Left renal cortex interstitium (tissue), 4 donors: ENCODE measurements at places on chromosomes 7 and 10. TPM values are rescaled to one million over a fixed set of nuclear protein-coding genes. Genes with fewer than 3 reads are reported as not detected.

The RSPH10B gene
- 0.76 TPM for polyA plus RNA-seq

The CYTH3 gene
- polyA plus RNA-seq, result 34.3 TPM

DNA sequence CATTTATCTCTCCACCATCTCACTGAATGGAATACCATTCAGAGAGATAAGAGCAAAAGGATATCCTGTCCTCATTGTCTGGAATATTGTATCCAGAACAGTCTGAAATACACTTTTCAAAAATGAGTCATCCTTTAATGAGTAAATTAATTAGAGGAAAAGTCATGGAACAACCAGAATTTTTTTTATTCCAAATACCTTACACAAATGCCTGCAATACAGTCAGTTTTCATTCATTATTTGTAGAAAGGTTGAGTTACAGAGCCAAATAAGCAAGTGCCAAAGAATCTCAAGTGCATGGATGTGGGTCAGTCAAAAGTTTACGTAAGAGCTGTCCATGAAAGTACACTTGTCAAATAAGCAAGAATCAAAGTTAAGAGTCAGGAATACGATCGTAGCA lies 482.6 kb downstream of the IPMK start:
- no peak for DNase-seq

The NOS3 gene
- 15.3 TPM for polyA plus RNA-seq

The CRYGN gene
- 4.4 TPM for polyA plus RNA-seq

The ITGB1 gene
- 556 TPM for polyA plus RNA-seq

The MINDY3 gene
- polyA plus RNA-seq, result 54.8 TPM

GRCh38 chr10:122549636-122550035 lies 10.9 kb upstream of the DMBT1 start:
- DNase-seq, result no peak

GRCh38 chr10:110057456-110057855 lies 49.7 kb downstream of the ADD3 start:
- no peak for DNase-seq

- no peak for DNase-seq
Observed at GRCh38 chr7:116445447-116446211, 53.9 kb upstream of the CAV2 start.

DNA sequence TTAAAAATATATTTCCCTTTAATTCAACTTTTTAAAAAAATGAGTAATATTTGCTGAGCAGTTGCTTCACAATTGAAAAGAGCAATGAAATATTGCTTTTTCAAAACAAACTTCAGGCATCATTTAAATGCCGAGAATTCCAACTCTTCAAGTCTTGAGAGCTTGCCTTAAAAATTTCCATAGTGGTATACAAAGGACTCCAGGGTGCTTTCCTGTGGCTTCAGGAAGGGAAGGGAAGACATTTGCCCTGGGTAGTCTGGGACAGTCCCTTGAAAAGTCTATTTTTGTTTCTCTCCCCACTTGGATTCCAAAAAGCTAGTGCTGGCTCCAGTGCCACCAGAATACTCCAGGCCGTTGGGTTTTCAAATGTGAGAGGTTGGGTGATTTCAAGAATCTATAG lies 71.7 kb downstream of the HYCC1 start:
- DNase-seq, result no peak

- DNase-seq, result no peak
Observed at GRCh38 chr7:48183370-48183743, 12.1 kb downstream of the ABCA13 start.

DNA sequence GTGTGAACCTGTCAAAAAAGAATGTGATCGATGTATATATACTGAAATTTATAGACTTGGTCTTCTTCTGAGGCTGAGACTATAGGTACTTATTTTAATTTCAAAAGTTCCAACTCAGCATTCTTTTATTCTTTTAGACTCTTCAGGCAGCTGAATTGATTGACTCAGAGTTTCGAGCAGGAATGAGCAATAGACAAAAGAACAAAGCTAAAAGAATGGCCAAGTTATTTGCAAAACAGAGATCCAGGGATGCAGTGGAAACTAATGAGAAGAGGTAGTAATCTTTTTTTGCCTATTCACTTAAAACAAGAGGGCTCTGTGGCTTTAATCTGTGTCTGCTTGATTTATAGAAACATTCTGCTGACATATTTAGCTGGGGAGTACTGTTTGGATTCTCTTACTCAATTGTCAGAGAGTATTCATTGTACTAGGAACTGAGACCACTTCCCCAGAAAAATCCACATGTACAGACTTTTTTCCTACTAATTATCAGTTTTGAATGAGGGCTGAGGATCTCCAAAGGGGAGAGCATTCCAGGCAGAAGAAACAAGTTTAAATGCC lies 30.1 kb downstream of the BTAF1 start:
- no peak for DNase-seq

DNA sequence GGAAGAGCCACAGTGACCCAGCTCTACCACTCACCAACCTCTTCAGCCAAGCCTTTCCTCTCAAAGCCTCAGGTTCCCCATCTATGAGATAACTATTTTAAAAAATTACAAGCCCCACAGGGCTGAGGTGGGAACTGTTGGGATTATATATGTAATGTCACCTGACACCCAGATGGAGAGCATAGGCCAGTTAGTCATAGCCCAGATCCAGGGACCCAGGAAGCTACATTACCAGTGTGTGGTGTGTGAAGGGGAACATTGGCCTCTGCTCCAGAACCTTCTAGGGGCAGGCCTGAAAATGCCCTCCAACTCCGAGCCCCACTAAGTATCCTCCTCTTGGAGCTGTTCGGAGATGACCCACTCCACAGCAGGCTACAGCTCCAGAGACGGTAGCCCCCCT lies 162.4 kb downstream of the NRF1 start:
- DNase-seq, result no peak

The IRF5 gene
- polyA plus RNA-seq, result 8.9 TPM

The FGFR2 gene
- 105 TPM for polyA plus RNA-seq

GRCh38 chr10:110901954-110902819 lies 16.8 kb downstream of the BBIP1 start:
- DNase-seq, result no peak

DNA sequence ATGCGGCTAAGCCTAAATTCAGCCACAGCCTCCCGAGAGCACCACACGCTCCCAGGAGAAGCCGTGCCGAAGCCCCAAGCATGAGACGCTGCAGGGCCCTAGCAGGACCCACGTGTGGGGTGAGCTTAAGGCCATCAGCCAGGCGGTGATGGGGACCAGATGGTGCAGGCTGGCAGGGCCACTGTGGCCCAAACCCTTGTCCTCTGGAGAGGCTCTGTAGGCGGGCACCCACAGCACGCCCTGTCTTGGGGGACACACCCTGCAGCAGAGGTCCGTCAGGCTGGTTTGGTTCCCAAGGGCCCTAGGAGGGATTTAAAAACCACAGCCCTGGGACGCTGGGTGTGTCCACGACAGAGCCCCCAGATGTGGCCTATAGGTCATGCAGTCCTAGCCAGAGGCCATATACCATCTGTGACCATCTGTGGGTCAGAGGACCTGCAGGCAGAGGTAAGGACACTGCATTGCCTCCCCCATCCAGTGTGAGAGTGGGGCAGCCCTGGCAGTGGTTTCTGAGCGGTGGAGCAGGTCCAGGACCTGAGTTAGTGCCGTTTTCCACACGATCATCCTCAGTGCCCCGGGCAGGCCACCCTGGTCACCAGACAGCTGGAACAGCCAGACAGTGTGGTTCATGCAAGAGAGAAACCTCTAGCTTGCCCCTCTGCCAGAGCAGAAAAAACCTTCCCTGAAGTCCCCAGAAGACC lies 39.6 kb upstream of the INPP5A start:
- DNase-seq, result no peak

- DNase-seq, result no peak
Observed at GRCh38 chr7:65265933-65266519, 107.6 kb upstream of the ZNF92 start.

The PAPOLB gene
- polyA plus RNA-seq, result 0.13 TPM

- no peak for DNase-seq
Observed at GRCh38 chr10:68284062-68285001, 47.5 kb upstream of the HNRNPH3 start.

The MOGAT3 gene
- polyA plus RNA-seq, result 1.2 TPM

The HELLS gene
- 23.6 TPM for polyA plus RNA-seq

The ANKRD30A gene
- polyA plus RNA-seq, result not detected

DNA sequence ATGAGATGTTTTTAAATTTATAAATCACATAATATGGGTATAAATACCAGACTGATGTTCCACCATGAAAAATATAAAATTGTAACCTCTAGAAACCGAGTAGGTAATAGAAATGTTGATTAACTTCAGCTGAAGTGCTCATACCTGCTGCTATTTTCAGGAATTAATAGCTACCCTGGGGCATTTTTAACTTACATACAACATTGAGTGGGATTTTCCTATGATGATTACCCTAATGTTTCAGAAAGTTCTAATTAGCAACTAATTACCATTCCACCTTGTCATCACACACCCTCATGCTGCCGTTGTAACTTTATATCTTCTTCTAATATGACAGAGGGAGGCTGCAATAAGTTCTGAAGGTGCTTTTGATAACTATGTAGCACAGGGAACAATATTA lies 53.5 kb upstream of the ARHGAP12 start:
- no peak for DNase-seq

DNA sequence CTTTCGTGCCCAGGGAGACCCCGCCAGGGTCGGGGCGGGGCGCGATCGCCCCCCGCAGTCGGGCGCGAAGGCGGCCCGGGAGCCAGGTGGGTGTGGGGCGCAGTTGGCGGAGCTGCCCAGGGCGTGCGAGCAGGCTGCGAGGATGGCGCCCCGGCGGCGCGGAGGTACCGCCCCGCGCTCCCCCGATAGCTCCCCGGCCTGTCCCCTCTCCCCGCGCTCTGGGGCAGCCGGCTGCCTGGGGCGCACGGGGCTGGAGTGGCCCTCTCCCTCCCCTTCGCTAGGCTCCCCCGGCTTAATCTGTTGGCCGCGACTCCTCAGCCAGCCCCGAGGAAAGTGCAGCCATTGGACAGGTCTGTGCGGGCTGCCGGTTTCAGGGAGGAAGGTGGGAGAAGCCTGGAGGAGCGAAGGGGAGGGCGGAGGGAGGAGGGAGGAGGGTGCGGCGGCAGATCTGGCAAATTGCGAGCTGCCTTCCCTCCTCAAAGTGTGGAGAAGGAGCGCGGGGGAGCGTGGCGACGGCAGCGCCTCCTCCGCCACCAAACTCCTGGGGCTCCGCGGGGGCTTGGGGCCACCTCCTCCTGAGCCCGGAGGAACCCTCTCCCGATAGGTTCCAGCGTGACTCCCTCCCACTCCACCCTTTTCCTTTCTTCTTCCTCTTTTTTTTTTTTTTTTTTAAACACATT lies 361 bp upstream of the PLXDC2 start:
- peak; percentile 75 for DNase-seq

The NAT16 gene
- not detected for polyA plus RNA-seq
